Endothelial cell of coronary artery (primary cell): ENCODE measurements at places on chromosomes 13 and 19. TPM values are rescaled to one million over a fixed set of nuclear protein-coding genes. Genes with fewer than 3 reads are reported as not detected.

The ZNF730 gene
- 0.27 and 0.85 TPM in 2 replicates for total RNA-seq

The FCAR gene
- not detected in 2 replicates for total RNA-seq

The CACNA1A gene
- total RNA-seq: 0.09 and 0.18 TPM in 2 replicates

The RUBCNL gene
- not detected in 2 replicates for total RNA-seq

The SPACA4 gene
- not detected in 2 replicates for total RNA-seq

The NLRP4 gene
- not detected in 2 replicates for total RNA-seq

The ZNF99 gene
- not detected in 2 replicates for total RNA-seq

The ZNF880 gene
- total RNA-seq: 11.4 and 22.9 TPM in 2 replicates

The ATP4B gene
- total RNA-seq: not detected in 2 replicates

The ODAD3 gene
- 0.09 and 0.28 TPM in 2 replicates for total RNA-seq

The TYROBP gene
- total RNA-seq: not detected in 2 replicates

The CGB5 gene
- total RNA-seq: not detected in 2 replicates

The C1QTNF9 gene
- total RNA-seq: not detected in 2 replicates

The SLC8A2 gene
- total RNA-seq: under 0.01 TPM in 1 of 2 replicates, not detected in the other

The COL5A3 gene
- 2.4 TPM in 1 of 2 replicates, not detected in the other for total RNA-seq

The MRPL4 gene
- 18.2 and 18.5 TPM in 2 replicates for total RNA-seq

The ZNF66 gene
- 1.2 and 2.5 TPM in 2 replicates for total RNA-seq

The PDE4C gene
- 0.09 and 0.28 TPM in 2 replicates for total RNA-seq

The PDX1 gene
- total RNA-seq: not detected in 2 replicates

The SIGLEC8 gene
- total RNA-seq: not detected in 2 replicates

The RNF225 gene
- 0.09 TPM in 1 of 2 replicates, not detected in the other for total RNA-seq

The MATK gene
- not detected in 2 replicates for total RNA-seq

The DENND1C gene
- total RNA-seq: not detected in 2 replicates

The GJB2 gene
- total RNA-seq: not detected in 2 replicates

The CLEC17A gene
- total RNA-seq: not detected in 2 replicates

The SPTBN4 gene
- 0.09 and 0.28 TPM in 2 replicates for total RNA-seq

The C13orf42 gene
- total RNA-seq: 0.09 TPM in 1 of 2 replicates, not detected in the other

The SHISA7 gene
- total RNA-seq: not detected in 2 replicates

The FOXA3 gene
- not detected in 2 replicates for total RNA-seq

The LILRB2 gene
- not detected in 2 replicates for total RNA-seq

The EBI3 gene
- total RNA-seq: 0.18 and 0.66 TPM in 2 replicates

The NUFIP1 gene
- total RNA-seq: 2.0 and 2.3 TPM in 2 replicates

The TMEM86B gene
- 0.72 and 1.1 TPM in 2 replicates for total RNA-seq

The PABPC3 gene
- total RNA-seq: 0.09 TPM in 2 replicates

The KLK10 gene
- total RNA-seq: under 0.01 TPM in 1 of 2 replicates, not detected in the other

The THAP8 gene
- 0.72 and 1.1 TPM in 2 replicates for total RNA-seq

The KCTD4 gene
- not detected in 2 replicates for total RNA-seq

The ERVK3-1 gene
- 17.5 and 22.8 TPM in 2 replicates for total RNA-seq
